ENCODE measurements at places on chromosomes 16 and 17.
A peak's percentile ranks its signal among the peaks of the same experiment; 100 is the strongest.

DNA sequence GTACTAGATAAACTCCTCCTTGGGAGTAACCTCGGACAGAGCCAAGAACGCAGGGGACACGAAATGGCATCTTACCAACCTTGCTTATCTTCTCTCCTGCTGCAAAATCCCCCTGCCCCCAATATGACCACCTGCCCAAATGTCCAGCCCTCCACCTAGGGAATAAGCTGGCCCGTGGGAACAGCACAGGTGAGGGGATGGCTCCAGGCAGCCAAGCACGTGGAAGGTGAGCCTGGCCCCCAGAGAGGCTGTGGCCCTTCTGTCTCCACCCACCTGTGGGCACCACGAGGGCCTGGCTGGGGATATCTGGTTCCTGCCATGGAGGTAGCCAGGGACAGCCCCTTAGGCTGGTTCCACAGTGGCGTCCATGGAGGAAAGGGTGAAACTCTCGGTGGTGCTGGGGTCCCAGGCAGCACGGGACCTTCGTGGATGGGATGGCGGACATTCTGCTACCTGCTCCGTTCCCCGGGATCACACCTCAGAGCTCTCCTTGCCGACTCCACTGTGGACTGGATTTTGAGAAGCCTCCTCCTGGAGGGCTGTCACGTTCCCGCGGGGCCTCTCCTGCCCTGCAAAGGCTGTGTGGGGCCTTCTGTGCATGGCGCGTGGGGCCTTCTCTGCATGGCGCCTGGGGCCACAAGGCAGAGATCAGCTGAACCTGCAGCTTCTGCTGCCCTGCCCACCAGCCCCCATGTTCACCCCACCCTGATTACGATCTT is 388.5 kb upstream of the TNRC6C start:
- no peak for DNase-seq

DNA sequence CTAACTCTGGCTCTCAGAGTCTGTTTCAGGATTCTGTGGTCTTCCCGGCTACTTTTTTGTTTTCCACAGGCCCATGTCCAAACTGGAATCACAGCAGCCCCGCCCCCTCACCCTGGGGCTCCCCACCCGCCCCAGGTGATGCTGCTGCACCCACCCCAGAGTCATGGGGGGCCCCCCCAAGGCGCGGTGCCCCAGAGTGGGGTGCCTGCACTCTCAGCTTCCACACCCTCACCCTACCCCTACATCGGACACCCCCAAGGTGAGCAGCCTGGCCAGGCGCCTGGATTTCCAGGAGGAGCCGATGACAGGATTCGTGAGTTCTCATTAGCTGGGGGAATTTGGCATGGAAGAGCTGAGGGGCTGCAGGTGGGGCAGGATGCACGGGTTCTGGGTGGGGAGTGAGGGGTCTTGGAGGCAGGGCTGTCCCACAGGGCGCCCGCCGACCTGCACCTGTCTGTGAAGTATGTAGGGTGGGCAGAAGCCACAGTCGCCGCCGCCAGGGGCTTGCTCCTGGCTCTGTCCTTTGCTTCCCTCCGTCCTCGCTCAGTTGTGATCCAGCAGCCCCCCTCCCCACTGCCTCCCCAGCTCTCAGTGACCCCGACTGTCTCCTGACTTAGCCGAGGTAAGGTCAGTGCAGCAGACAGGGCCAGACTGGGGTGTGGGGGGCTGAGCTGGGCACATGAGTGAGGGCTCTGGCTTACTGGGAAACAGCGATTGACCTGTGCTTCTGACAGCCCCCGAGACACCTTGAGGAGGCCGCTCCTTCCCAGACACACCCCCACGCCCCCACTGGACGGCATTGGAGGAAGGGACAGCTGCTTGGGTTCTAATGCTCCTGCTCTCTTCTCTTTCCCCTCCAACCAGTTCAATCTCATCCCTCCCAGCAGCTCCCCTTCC is 10.0 kb downstream of the TUFM start:
- DNase-seq, result no peak

GRCh38 chr17:70074956-70075355 is at the start of gene KCNJ16:
KCNJ16 (plus strand) TSS chr17:70075225; CDS start chr17:70132088, 56,863 bp downstream.
- peak; percentile 55 for DNase-seq

DNA sequence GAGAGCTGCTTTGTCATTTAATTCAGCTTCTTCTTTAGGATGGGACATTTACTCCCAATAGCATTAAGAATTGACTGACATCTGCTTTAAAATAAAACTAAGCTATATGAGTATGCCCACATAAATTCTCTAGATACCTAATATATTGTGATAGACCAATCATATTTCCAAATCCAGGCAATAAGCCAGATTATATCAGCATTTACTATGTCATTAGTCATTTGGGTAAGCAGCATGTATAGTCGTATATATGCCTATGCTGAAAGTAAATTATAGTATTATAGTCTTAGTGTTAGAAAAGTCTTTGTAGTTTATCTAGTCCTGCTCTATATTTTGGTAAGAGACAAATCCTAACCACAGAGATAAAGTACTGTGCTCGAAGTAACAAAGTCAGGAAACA is 958.1 kb downstream of the KCNJ2 start:
- peak; percentile 13 for DNase-seq

DNA sequence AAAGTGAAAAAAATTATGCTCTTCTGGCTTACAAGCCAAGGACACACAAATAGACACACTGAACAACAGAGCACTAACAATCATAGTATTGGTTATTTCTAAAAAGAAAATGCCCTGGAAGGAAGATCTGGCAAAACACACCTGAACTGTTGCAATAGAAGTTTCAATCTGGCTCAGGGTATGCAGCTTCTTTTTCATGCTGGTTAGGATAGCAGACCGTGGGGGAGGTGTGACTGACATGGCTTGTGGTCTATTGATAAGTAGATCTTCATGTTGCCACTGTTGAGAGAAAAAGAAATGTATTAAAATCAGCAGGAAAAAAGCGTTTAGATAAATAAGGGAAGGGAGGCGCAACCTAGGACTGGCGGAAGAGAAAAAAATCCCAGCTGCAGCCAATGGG is 26.5 kb upstream of the ARL6IP1 start:
- DNase-seq, result no peak

DNA sequence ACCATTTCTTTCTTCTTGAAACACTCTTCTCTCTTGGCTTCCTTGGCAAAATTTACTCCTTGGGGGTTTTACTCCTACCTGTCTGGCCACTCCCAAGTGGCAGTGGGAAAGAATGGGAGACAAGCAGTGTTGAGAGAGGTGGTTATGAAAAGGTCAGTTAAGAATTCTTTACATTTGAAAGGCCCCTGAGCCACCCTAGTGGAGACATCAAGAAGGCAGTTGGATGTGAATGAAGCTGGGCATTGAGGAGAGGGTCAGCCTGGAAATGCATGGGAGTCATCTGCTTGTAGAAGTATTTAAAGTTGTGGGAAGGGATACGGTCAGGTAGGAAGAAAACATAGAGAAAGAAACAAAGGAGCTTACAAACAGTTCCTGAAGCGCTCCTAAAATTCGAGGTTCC is 42.3 kb upstream of the CCNF start:
- DNase-seq, result no peak

DNA sequence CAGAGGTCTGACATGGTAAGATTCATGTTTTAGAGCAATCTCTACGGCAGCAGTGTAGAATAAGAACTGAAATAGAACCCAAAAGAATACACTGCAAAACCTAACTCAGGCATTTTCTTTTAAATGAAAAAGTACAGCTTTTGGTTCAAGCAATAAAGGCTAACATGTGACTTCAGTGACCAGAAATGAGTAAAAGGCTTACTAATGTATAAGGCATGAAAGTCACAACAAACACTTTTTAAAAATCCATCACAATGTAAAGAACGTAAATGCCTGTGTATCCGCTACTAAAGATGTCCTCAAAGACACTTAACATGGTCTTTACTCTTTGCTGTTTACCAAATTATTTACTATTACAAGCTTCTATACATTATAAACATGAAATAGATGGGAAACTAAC is 16.6 kb downstream of the KIAA0753 start:
- DNase-seq, result no peak

GRCh38 chr16:16073891-16074881 is 124.8 kb downstream of the ABCC1 start:
- DNase-seq, result no peak

GRCh38 chr17:55601874-55602364 is 90.7 kb upstream of the SMIM36 start:
- peak; percentile 52 for DNase-seq

DNA sequence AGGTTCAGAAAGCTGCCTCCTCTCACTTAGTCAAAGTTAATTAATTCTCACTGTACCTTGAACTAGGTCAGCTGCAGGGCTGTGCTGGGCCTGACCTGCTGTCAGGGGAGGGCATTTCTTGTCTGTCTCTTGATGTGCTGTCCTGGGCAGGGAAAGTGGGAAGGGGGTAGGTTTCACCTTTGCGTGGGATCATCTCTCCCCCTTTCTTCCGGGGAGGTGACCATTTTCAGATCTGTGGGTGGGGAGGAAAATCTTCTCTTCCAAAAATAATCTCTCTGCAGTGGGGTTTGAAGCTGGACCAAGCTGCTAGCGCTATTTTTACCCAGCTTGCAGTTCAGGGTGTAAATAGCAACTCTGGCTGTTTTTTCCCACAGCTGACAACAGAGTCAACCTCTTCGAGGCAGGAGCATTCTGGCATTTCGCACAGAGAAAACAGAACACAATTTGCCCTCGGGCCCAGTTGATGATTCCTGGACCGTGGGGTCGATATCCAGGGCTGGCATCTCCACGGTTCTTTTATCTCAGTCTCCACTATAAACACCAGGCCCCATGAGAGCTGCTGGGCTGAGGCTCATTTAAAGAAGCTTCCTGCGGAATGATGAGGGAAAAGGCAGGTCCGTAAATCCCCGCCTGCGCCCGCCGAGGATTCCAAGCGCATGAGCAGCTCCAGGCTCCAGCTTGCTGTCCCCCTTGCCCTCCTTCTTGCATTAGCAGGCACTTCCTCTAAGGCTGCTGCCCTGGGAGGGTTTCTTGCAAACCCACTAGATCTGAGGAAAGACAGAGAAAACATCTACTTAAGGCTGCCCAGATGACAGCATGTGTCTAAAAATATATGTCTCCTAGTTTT is 93.9 kb downstream of the YPEL2 start:
- DNase-seq, result no peak

DNA sequence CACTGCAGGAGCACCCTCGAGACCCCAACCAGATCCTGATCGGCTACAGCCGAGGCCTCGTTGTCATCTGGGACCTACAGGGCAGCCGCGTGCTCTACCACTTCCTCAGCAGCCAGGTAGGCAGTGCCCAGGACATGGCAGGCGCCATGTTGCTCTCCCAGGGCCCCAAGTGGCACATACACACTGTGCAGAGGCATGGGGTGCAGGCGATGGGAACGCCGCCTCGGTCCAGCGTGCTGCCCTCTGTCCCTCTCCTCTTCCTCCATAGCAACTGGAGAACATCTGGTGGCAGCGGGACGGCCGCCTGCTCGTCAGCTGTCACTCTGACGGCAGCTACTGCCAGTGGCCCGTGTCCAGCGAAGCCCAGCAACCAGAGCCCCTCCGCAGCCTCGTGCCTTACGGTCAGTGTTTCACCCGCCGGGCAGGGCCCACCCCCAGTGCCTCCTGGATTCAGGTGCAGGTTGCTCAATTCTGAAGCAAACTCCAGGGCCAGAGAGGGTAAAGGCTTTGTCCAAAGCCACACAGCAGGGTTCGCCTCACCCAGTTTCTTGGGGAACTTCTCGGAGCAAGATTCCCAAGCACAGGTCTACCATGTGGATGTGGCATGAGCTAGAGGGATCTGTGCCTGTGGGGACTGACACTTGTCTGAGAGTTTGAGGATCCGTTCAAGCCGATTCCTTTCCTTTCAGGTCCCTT is 24.4 kb upstream of the MYO15B start:
- DNase-seq, result no peak

DNA sequence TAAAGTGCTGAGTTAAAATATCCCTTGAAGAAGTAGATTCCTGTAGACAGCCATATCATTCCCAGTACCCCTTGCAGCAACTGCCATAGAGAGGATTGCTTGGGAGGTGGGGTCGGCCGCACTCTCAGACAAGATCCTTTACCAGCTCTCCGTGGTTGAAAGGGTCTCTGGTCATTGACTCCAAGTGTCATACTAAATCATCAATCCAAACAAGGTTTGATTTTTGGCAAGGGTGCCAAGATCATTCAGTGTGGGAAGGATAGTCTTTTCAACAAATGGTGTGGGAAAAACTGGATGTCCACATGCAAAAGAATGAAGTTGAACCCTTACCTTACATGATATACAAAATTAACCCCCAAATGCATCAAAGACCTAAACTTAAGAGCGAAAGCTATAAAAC is 21.8 kb downstream of the TBX2 start:
- DNase-seq, result no peak

DNA sequence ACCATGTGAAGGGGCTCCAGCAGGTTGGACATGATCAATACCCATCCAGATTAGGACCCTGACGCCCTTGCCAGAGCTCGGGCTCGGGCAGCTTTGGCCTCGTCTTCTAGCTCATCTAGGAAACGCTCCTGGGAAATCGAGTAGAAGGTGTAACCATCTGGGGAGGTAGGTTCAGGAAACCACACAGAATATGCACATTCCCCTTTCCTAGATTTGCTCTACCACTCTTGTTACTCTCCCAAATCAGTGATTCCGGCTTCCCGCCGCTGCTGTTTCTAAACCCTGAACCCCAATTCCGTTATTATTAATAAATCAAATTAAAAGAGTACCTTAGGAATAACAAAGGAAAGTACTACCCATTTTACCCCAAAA is 507 bp downstream of the COA3 start:
- no peak for DNase-seq

DNA sequence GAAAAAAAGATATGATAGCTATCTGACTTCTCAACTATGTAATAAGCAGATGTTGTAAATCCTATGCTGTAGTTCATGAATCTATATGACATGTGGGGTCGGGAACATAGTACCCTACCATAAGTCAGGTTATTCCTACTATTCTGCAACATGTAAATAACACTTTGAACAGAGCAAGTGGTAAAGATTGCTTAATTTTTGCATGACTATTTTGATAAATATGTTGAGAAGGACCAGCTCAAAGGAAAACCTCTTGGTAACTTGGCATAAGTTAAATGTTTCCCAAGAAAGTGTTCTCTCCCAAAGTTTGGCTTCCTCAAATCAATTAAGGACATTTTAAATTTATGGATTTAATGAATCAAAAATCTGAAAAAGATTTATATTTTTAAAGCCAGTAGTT is 62.1 kb downstream of the ABHD15 start:
- peak; percentile 7 for DNase-seq

DNA sequence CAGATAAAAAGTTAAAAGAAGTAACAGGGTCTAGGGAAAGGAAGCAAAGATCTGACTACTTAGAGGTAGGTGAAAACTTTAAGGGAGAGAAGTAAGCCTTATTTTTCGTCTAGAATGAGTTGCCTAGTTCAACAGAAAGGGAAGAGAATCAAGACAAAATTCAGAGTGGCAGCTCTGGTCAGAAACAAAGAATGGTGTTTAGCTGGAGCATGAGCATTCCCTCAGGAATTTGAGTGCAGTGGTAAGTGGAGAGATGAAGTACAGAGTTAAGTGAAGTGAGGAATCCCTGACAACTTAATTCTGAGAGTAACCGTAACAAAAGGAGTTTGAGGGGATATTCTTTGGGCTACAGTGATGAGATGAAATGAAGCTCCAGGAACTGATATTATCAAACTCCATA is 11.5 kb downstream of the SMG6 start:
- DNase-seq, result no peak
